Activated CD4-positive, alpha-beta T cell treated with anti-CD3 and anti-CD28 coated beads for 48 hours (primary cell): ENCODE measurements at places on chromosomes 2 and 18.

DNA sequence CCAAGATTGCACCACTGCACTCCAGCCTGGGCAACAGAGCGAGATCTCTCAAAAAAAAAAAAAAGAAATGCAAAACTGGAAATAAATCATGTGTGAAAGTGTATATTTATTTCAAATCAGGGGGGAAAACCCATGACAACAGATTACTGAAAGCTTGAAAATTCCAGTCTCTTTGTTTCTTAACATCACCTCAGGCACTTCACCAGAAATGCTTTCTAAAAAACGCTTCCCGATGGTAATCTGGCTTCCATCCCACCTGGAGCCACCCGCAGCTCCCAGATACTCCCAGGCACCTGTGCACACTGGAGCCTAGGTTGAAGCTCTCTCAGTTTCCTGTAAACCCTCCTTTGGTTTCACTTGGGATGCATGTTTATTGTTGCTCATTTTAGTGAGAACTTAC, 7.2 kb upstream of the ITGB6 start:
- no peak for DNase-seq

DNA sequence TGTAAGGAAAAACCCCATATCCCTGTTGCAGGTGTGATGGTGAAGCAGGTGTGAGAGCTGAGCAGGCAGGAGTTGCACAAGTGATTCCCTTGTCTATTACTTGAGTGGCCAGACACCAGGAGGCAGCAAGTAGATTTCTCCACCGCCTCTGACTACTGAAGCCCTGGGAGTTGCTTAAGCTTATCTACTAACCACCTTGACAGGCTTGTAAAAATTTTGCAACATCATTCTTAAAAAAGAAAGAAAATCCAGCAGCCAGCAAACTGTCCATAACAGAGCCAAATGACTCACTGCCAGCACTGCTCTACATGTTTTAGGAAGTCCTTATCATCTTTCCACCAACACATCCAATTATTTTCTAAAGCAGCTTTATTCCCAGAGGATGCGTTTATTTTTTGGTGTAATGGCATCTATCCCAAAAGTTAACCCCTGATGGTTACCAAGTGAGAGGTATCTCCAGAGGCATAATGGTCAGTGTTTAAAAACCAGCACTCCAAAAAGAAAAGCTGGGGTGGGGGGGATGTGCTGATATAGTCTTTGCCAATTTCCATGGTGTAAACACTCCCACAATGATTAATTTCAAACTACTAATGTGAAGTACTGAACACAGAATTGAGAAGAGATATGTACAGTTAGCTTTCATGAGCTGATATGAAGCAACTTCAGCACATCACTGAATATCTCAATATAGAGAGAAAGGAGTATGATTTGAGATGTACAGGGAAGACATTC, 16.3 kb upstream of the GPR39 start:
- DNase-seq, result no peak

DNA sequence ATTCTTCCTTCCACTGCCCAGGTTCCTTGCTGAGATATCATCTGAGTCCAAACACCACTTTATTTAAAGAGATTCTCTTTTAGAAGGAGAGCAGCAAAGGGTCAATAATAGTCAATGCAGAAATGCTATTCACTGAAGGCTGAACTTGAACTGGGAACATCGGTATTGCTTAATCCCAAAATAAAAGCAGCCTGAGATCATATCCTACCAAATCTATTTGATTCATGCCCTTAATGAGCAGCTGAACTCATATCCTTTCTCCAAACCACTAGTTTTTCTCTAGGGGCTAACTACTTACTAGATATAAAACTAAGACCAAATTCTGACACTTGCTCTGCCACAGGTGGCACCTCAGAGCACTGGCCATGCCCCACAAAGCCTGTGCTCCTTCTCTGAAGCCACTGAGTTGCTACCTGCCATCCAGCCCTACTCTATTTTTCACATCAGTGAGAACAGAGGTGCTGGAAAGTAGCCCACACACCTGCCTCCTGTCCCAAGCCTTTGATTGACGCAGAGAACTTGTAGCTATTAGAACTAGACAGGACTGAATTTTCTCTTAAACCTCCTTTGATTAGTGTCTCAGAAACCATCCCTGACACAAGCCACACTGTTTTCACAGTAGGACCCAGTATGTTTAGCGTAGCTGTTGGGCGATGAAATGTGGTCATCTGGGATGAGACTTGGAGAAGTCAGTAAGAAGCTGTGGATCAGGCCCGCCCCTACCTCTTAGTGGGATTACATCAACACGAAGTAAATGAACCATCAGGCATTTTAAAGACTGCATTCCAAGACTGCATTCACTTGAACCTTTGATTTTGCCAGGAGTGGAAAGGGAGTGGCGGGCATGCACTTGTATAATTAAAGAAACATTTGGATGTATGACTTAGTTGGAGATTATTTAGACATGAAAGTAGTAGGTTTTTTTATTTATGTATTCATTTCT, 124.3 kb downstream of the RBMS1 start:
- DNase-seq, result no peak

GRCh38 chr2:6605836-6606505, 259.7 kb downstream of the CMPK2 start:
- DNase-seq, result no peak
